ENCODE measurements at places on chromosomes 13 and 19.
A peak's percentile ranks its signal among the peaks of the same experiment; 100 is the strongest.

DNA sequence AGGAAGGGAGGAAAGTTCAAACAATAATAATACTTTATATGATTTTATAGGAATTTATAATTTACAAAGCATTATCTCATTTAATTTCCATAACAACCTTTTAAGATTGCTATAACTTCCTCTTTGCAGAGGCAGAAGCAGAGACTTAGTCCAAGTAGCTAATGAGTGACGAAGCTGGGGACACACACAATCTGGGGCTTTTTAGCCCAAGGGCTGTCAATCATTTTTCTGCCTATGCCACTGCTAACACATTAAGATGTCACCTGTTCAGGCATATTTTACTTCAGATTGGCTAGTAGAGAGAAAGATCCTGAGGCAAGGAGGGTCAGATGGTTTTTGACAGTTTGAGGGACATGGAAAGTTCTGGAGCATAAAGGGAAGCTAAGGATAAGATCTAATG lies 12.6 kb downstream of the SCEL start:
- no peak for DNase-seq

DNA sequence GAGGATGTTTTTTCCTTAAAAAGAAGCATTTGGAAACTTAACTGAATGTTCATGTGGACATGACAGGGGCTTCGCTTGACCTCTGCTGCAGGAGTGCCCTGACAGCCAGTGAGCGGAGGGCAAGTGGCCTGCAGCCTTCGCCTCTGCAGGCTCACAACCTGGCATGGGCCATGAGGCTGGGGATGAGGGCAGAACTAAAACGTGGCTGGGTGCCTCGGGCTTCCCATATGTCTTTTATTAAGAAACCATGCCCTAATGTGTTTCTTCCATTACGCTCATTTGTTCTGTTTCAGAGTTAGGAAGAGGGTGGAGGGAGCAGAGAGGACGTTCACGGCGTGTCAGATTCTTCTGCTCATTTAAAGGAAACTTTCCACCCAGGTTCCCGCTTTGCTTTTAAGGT lies 2.9 kb downstream of the ARHGEF7 start:
- DNase-seq: peak; percentile 49

DNA sequence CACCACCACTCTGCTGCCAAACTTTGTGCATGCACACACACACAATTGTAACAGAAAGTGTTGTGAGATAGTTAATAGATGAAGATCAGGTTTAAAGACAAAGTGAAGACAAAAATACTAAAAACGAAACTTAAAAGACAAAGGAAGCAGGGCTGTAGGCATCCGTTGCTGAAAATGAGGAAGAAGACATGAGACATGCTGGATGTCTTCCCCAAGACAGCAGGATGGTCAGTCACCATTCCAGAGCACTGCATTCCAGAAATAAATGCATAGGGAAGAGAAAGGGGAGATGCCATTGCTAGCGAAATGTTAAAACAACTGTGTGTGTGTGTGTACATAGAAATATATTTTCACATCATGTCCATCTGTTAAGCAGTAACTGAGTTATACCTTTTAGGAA lies 520.1 kb downstream of the SUCLA2 start:
- DNase-seq: no peak

DNA sequence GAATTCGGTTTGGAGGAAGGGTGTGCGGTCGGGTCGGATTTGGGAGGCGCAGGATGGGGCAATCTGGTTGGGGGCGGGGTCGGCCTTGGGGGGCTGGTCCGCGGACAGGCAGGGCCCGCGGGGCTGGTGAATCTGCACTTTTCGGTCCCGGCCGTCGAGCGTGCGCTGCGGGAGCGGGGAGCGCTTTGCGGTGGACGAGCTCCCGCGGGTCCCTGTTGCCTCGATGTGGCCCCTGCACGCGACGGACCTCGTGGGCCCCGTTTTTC lies 11.9 kb downstream of the PEAK3 start:
- no peak for DNase-seq

DNA sequence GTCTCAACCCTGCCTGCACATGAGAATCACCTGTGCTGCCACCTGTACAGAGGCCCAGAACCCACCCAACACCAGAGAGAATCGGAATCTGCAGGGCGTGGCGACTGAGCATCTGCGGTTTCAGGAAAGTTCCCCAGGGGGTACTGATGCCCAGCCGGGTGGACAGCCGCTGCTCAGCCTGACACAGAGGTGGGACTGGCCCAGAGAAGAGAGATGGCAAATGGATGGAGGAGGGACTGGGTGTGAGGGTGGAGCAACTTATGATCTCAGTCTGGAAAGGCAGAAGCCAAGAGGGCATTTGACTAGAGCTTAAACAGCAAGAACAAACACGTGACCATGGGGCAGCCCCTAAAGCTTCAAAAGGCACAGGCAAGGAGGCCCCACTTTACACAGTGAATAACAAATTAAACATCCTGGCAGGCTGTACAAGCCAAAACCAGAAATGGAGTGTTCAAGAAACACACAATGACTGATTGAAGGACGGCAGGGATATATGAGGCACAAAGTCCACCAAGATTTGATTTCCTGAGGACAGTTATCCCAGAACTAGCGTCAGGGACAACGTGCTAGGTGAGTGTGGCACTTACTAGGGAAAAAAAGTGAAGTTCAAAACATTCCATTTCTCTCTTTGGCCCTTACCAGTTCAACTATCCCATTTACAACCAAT lies 3.1 kb downstream of the RANBP3 start:
- no peak for DNase-seq

- DNase-seq: no peak
Measured at GRCh38 chr13:24670174-24670573, 10.0 kb upstream of the ATP12A start.

DNA sequence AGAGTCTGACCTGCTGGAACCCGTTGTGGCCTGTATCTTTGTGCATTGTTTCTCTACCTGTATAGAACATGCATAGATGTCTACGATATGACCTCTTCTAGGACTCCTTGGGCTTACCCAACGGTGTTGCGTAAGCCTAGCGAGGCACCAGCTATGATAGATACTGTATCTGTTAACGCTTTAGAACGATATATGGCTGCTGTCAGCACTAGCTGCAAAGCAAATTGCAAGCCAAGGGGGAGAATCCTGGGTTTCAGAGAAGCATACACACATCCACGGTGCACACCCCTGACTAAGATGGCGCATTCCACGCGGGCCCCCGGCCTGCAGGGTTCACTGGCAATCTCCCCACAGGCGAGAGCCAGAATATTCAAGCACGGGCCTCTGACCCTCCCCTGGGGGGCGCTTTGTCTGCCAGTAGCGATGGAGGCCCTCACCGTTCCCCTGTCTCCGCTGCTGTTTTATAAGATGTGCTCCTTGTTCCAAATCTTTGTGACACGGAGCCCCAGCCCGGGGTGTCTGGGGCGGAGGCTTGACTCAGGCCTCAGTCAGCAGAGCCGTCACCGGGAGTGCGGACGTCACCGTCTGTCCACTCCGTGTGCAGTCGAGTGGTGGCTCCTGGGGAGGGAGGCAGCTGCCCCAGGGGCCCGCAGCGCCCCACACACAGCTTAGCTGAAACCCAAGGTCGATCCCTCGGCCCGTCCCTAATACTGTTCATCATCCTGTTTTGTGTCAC lies 12.9 kb upstream of the RPS15 start:
- no peak for DNase-seq

GRCh38 chr19:46608581-46609345 lies 7.6 kb downstream of the CALM3 start:
- no peak for DNase-seq
